ENCODE measurements at places on chromosomes 16 and 17. TPM values are rescaled to one million over a fixed set of nuclear protein-coding genes. Genes with fewer than 3 reads are reported as not detected.

GRCh38 chr17:15381707-15382106 lies 40.3 kb upstream of the TEKT3 start:
- H3K4me1 ChIP-seq = no peaks in the 10 kb centered on the region
- H3K27ac ChIP-seq = no peak overlapping the region
- H3K4me3 ChIP-seq = no peak overlapping the region
- H3K36me3 ChIP-seq = no peaks in the 10 kb centered on the region
- no peak for DNase-seq

SCNN1B gene
- not detected for total RNA-seq

VAT1L gene
- not detected for total RNA-seq

DNA sequence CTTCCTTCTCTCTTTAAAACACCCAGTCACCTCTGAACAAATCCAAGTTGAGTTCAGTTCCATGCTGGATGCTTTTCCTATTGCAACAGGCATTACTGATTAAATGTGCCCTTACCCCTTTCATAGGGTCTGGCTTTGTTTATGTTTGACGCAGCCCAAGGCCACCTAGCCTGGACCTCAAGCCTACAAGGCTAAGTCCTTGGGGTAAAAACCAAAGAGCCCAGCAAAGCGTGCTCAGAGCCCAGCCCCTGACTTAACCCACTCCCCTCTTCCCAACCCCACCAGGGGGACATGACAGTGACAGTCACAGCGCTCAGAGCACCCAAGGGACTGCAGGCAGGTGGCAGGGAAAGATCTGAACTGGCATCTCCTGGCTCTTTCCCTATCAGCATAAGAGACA lies 200.6 kb downstream of the XYLT1 start:
- no peak for DNase-seq
- peaks cover 2% of the 10 kb centered on the region for H3K27me3 ChIP-seq
- H3K27ac ChIP-seq = no peak overlapping the region
- H3K36me3 ChIP-seq = peaks cover 17% of the 10 kb centered on the region

DNA sequence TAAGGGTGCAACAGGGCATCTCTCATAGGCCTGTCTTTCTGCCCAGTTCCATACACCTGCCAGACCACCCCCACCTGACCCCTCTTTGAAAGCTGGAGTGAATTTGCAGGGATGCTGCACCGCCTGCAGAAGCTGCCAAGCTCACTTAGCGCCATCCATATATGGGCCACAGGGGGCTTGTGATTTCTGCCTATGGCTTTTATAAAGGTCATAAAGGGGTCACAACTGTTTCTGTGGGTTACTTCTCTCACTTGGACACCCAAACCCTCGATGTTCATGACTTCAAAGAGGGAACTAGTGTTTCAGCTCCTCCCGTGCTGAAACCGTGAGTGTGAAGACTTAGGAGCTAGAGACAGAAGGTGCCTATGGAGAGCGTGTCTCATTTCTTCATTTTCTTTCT lies 23.9 kb upstream of the MEAK7 start:
- no peak overlapping the region for H3K27ac ChIP-seq
- peaks cover 75% of the 10 kb centered on the region for H3K36me3 ChIP-seq
- no peak for DNase-seq
- peaks cover 44% of the 10 kb centered on the region for H3K4me1 ChIP-seq

- no peaks in the 10 kb centered on the region for H3K36me3 ChIP-seq
- H3K4me3 ChIP-seq = no peak overlapping the region
- no peaks in the 10 kb centered on the region for H3K27me3 ChIP-seq
- no peak overlapping the region for H3K27ac ChIP-seq
Measured at GRCh38 chr16:17972460-17972943, 364.0 kb downstream of the NPIPA8 start.

GRCh38 chr17:37177254-37177870 lies 198.4 kb upstream of the C17orf78 start:
- no peak overlapping the region for H3K4me3 ChIP-seq
- H3K27me3 ChIP-seq = no peaks in the 10 kb centered on the region
- H3K36me3 ChIP-seq = peaks cover 32% of the 10 kb centered on the region
- no peak for DNase-seq
- no peaks in the 10 kb centered on the region for H3K4me1 ChIP-seq
- no peak overlapping the region for H3K27ac ChIP-seq

KIF18B gene
- total RNA-seq = 104 TPM

- peaks cover 22% of the 10 kb centered on the region for H3K36me3 ChIP-seq
- peaks cover 53% of the 10 kb centered on the region for H3K4me1 ChIP-seq
- DNase-seq = peak; percentile 35
- peak overlapping the region; percentile 95 for H3K4me3 ChIP-seq
- peak overlapping the region; percentile 56 for H3K27ac ChIP-seq
Measured at GRCh38 chr17:7440834-7441195, 1.5 kb downstream of the FGF11 start.

MLST8 gene
- 34.5 TPM for total RNA-seq

- no peaks in the 10 kb centered on the region for H3K27me3 ChIP-seq
- peak overlapping the region; percentile 91 for H3K4me3 ChIP-seq
- DNase-seq = peak; percentile 42
- H3K27ac ChIP-seq = peak overlapping the region; percentile 99
- peaks cover 48% of the 10 kb centered on the region for H3K4me1 ChIP-seq
- H3K36me3 ChIP-seq = peaks cover under 1% of the 10 kb centered on the region
Measured at GRCh38 chr16:22189473-22190080, 16.5 kb upstream of the EEF2K start.

G6PC1 gene
- total RNA-seq = not detected

CDK5R1 gene
- total RNA-seq = 6.5 TPM

GRCh38 chr16:55142405-55142804 lies 181.6 kb upstream of the IRX6 start:
- H3K36me3 ChIP-seq = no peaks in the 10 kb centered on the region
- H3K4me1 ChIP-seq = no peaks in the 10 kb centered on the region
- H3K27me3 ChIP-seq = no peaks in the 10 kb centered on the region
- no peak for DNase-seq

GRCh38 chr17:66724581-66725341 lies 110.2 kb upstream of the CACNG5 start:
- peaks cover 8% of the 10 kb centered on the region for H3K4me1 ChIP-seq
- no peak overlapping the region for H3K4me3 ChIP-seq
- H3K27me3 ChIP-seq = no peaks in the 10 kb centered on the region

CORO7 gene
- 167 TPM for total RNA-seq

GRCh38 chr17:8922928-8923327 lies 42.6 kb downstream of the PIK3R5 start:
- peaks cover 18% of the 10 kb centered on the region for H3K4me1 ChIP-seq
- H3K27ac ChIP-seq = peak overlapping the region; percentile 7
- no peak for DNase-seq
- H3K36me3 ChIP-seq = peaks cover 56% of the 10 kb centered on the region

RUNDC3A gene
- total RNA-seq = not detected

- no peak overlapping the region for H3K4me3 ChIP-seq
- peaks cover 9% of the 10 kb centered on the region for H3K36me3 ChIP-seq
- no peak overlapping the region for H3K27ac ChIP-seq
Measured at GRCh38 chr16:85057948-85058347, 30.4 kb downstream of the KIAA0513 start.
